ENCODE measurements at places on chromosomes 3 and 15. TPM values are rescaled to one million over a fixed set of nuclear protein-coding genes. Genes with fewer than 3 reads are reported as not detected.

- DNase-seq, result no peak
These were observed 2.0 kb upstream of the RAB11A start for GRCh38 chr15:65867244-65867643.

DNA sequence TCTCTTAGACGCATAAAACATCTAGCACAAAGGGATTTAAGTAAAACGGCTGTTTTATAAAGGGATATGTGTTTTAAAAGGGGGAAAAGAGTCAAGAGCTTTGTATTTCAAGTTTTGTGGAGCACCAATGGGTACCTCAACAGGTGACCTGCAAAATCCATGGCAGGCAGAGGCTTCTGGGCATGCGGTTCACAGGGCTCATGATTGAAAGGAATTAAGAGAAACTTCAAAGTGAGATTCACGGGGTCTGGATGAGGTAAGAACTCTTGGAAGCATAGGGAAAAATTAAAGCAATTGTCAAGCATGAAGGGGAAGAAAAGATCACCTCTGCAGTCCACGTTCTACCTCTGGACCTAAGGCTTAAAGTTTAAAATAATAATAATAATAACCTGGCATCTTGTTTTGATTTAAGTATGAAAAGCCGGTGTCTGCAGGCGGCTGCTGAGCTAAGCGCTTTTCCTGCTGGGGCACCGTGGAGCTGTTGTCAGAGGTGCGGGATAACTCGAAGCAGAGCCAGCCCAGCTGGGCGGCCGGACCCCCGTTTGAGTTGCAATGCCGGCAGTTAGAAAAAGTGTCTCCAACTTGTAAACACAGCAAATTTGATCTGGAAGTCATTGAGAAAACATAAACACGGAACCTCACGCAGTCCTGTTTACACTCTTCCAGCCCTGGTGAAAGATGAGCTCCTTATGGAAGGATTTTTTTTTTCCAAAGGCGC lies 40.5 kb downstream of the HES1 start:
- DNase-seq, result peak; percentile 60

DNA sequence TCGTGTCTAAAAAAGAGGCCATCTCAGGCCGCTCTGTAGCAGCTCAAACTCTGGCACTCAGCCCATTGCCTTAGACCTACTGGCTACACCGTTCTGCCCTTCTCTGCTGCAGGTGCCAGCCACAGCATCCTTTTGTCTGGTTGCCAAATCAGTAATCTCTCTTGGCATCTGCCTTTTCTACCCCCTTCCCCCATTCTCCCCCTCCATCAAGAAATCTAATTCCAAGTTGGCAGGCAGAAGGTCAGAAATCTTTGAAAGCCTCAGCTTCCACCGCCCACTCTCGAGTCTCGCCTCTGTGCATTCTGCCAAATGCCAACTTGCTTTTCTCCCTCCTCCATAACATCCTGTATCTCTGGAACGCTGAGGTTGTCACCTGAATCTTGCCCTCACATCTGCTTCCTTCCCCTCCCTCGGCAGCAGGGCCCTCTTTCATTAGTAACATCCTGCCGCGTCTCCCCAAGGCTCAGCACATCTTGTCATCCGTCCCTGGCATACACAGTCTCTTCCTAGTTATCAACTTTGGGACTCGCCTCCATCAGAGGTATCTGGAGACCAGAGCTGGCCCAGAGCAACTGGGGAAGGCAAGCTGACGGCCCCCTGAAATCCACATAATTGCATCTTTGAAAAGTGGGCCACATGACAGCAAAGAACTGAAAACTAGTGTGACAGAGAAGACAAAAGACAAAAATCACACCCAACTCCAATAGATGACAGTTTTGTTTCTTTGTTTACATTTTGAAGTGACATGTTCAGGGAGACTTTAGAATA lies 312.0 kb upstream of the CCDC54 start:
- no peak for DNase-seq

GRCh38 chr15:43552256-43552655 lies 34.8 kb downstream of the MAP1A start:
- no peak for DNase-seq

GRCh38 chr3:142003291-142003690 lies 126.8 kb downstream of the ATP1B3 start:
- no peak for DNase-seq

DNA sequence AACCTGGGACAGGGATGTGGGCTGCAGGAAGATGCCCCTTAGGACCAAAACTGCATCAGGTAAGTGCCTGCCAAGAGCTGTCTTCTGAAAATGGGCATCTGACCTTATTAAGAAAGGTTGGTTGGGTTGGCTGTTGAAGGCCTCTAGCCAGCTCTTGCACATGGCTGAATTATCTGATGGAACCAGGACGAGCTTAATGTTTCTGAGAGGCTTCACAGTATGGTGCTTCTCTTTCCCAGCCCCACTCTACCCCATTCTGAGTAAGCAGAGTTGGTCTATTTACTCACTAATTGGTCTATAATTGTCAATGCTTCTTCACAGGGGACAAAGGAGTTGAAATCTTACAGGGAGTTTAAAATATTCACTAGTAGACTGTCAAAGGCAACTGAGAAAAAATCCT lies 48.4 kb downstream of the DTWD1 start:
- peak; percentile 8 for DNase-seq

GRCh38 chr15:29857221-29857789 lies 35.0 kb upstream of the TJP1 start:
- no peak for DNase-seq

DNA sequence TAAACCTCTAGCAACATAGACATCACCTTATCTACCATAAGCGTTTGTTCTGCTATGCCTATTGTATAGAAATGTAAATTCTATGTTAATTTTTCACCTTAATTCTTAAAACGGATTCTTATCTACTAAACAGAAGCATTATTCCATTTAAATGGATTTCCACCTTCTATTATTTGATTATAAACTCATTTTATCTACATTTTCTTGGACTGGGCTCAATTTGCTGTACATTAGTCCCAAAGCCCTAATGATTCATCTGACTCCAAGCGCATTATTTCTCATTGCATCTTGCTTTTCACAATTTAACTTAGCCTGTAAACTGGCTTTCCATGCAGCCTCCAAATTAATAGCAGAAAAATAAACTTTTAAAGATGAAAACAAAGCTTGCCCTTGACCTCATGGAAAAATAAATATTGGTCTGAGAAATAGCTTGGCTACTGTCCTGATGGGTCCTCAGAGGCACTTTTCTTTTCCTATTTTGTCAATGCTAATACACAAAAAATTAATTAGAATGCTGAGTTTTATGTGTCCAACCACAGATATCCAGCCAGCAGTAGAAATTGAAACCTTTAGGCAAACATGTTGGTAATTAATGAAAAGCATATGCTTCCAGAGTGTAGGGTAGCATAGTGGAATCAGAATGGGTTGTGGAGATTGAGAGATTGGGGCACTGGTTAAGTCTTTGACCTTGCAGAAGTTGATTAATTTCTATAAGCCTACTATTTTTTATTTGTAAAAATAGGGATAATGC lies 81.4 kb upstream of the CFAP20DC start:
- DNase-seq, result no peak

DNA sequence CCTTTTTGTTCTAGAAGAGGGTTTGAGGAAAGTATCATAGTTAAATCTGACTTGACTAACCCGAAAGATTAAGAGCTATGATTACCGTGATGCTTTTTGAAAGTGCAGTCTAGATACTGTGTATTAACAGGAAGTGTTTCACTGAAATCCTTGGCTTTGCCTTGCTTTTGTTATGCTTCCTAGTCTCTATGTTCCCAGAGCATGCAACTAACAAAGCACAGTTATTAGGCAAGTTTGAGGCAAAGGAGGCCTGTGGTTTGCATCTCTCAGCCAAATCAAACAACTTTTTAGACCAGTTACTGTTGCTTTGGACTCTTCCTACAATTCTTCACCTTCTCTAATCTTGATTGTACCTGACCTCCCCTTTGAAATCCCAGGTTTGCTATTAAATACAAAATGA lies 3.9 kb downstream of the LXN start:
- no peak for DNase-seq

GRCh38 chr3:102235679-102236078 lies 199.1 kb upstream of the ZPLD1 start:
- peak; percentile 63 for DNase-seq

DNA sequence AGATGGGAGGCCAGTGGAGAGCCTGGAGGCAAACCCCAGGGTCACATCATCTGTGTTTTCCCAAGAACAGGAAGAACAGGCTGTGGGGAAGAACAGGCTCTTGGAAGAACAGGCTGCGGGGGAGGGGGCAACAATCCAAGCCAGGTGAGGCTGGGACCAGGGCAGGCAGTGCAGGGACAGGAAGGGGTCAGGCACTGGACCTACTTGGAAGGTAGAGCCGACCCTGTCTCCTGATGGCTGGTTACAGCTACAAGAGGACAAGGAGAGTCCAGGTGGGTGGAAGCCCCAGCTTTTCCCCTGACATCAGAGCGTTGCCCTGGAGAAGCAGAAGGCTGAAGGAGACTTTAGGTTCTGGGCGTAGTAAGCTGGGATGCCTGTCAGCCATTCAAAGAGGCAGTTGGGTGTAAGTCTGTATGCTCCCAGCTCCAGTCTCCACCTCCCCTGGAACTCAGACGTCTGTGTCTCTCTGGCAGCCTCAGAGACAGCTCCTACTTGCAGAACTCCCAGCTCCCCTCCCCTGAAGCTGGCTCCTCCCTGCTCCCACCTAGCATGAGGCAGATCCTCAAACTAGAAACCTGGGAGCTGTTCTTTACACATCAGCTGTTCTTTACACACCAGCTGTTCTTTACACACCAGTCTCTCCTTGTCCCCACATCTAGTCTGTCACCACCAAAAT lies 130.9 kb downstream of the DNAJB8 start:
- peak; percentile 41 for DNase-seq

- DNase-seq, result no peak
These were observed 183.4 kb upstream of the GADL1 start for GRCh38 chr3:31077826-31078225.

DNA sequence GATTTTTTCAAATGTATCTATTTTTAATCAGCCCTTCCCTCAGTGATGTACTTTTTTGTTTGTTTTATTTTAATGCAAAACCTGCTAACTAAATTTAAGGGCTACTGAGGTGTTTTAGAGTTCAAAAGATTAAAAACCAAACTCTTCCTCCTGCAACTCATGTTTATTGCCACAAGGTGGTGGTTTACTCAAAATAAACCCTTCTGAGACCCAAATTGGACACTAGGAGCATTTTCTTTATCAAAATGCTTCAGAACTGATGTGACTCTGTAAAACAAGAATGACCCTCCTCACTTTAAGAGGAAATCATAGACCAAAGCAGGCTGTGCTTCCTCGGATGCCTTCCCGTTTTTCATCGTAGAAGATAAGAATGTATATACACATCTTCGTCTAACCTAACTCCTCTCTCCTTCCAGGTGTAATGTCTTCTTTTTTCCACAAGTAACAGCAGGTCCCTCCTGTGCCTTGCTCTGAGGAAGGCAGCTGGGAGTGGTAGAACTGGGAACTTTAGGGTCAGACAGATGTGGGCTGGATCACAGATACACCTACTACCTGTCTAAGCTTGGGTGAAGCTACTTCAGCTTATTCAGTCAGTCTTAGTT lies 2.9 kb upstream of the NME9 start:
- peak; percentile 59 for DNase-seq

- DNase-seq, result no peak
These were observed 14.9 kb downstream of the AMOTL2 start for GRCh38 chr3:134359121-134360010.

DNA sequence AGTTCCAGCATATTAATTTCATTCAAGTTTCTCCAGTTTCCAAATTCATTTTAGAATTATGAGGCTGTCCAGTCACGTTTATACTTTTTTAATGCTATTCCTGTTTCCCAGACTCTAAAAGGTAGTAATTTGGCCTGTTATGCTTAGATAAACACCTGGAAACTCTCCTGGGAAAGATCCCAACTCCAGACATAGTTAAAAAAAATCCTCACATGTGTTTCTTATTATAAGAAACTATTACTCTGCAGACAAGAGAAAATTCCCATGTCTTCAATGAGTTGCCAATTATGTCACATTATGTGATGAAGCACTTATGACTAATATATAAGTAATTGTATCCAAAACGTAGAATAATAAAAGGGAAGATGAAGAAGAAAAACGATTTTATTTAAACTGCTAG lies 137.1 kb upstream of the TMC3 start:
- DNase-seq, result no peak

- DNase-seq, result no peak
These were observed 420.6 kb downstream of the MECOM start for GRCh38 chr3:169242708-169243513.

DNA sequence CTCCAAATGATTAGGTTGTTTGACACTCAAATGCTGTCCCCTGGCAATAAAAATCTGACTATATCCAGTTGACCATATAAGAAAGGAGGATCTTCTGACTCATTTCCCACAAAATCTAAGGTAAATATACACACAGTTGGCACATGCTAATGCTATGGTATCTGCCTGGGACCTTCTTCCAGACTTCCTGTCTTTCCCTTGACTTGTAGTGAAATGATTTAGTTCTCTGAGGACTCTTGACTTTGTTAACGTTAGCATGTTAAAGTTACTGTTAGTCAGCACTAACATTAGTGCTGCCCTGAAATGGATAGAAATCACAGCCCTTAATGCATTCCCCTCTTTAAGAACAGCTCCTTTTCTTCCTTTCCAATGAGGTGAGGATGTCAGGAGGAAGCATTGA lies 124.3 kb upstream of the LSAMP start:
- DNase-seq, result no peak

GRCh38 chr15:20344601-20345400 lies 196.8 kb downstream of the GOLGA6L6 start:
- DNase-seq, result no peak

GRCh38 chr3:194886836-194887235 lies 201.2 kb downstream of the FAM43A start:
- no peak for DNase-seq

The KLHL6 gene
- total RNA-seq, result 0.12 TPM

The CCDC13 gene
- total RNA-seq, result 0.45 TPM

The MYRIP gene
- total RNA-seq, result 1.8 TPM

The PRTG gene
- total RNA-seq, result 2.3 TPM

The SI gene
- not detected for total RNA-seq

The JMJD7 gene
- total RNA-seq, result 8.5 TPM
